Stimulated activated CD8-positive, alpha-beta memory T cell treated with anti-CD3 and anti-CD28 coated beads, Interleukin-15, amount 100 ng/mL, for 24 hours (primary cell): ENCODE measurements at places on chromosomes 5 and 9.

- DNase-seq = no peak
These were observed 813.3 kb upstream of the WWC1 start for GRCh38 chr5:167478188-167478587.

DNA sequence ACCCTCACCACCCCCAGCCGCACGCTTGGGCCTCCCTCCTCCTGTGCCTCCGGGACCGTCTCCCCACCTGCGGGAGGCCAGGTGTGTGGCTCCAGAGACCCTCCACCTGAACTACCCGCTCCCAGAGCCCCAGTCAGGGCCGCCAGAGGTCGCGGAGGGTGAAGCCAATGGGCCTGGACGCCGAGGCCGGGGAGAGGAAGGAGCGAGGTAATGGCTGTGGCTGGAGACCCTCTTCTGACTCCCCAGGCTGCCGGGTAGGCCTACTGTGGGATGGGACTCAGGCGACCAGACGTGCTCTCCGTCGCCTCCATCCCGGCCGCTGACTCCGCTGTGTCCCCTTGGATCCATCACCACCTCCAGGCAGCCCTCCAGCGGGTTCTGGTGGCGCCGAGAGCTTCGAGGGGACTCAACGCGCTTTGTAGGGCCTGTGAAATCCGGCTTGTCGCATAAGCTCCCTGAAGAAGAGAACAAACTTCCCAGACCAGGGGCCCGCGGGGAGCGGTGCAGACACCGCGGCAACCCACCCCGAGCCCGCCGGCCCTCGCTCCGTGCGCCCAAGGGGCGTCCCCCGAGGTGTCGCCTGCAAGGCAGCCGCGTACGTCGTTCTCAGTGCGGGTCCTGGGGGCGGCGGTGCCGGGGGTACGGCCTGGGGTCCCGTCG, 12.6 kb downstream of the IRX2 start:
- no peak for DNase-seq

DNA sequence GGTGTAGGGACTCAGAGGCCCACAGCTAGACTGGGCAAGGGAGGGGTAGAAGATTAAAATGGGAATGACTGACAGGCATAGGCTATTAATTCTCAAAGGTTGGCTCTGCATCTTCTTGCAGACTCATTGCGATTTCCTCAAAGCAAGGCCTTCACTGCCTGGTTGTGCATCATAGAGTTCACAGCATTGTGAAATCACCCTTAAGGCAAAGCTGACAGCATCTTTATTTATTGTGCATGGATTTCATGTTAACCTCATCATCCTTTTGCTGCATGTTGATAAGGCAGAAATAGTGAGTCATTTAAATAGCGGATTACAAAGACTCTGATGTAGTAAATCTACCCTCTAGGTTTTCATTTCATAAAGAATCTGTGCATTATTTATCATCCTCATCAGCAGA, 13.6 kb upstream of the PALM2AKAP2 start:
- DNase-seq = no peak

GRCh38 chr9:26415528-26415927, 477.1 kb downstream of the CAAP1 start:
- no peak for DNase-seq

DNA sequence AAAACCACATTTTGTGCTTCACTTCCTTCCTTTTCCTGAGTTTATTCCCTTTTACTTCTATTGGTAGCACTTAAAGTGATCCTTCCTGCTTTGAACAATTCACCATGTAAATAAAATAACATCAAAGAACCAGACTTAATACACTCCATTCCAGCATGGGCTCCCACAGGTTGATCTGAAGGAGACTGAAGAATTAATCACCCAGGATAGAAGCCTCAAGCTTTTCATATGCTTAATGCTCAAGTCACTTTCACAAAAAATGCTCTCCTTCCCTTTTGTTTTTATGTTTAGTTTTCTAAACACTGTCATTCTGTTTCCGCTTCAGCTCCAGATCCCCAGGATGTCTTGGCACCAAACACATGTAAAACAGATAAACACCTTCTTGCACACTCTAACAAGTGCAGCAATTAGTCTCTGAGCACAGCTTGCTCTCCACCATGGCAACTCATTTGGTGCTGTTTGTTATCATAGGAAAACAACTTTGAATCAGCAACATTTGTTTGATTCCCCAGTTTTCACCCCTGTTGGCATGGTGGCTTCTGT, 37.0 kb downstream of the DMRTA1 start:
- no peak for DNase-seq

DNA sequence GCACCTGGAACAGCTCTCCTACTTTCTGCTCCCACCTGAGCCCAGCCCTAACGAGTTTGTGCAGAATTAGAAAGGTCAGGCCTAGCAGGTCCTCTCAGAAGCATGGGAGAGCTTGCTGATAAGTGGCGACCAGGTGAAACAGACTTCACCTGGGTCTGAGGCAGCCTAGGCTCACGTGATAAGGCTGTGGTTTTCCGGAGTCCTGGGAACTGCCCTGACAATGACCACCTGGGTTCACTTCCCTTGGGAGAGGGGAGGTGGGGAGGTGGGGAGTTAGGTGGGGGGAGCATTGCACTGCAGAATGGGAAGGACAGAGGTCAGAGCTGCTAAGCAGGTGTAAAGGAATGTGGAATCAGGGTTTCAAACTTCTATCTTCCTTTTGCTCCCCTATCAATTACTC, 152.9 kb upstream of the MAP1B start:
- DNase-seq = no peak

GRCh38 chr5:36079200-36079781, 12.6 kb upstream of the UGT3A2 start:
- DNase-seq = no peak

GRCh38 chr5:160390787-160391696, 8.8 kb downstream of the FAM200C start:
- no peak for DNase-seq

DNA sequence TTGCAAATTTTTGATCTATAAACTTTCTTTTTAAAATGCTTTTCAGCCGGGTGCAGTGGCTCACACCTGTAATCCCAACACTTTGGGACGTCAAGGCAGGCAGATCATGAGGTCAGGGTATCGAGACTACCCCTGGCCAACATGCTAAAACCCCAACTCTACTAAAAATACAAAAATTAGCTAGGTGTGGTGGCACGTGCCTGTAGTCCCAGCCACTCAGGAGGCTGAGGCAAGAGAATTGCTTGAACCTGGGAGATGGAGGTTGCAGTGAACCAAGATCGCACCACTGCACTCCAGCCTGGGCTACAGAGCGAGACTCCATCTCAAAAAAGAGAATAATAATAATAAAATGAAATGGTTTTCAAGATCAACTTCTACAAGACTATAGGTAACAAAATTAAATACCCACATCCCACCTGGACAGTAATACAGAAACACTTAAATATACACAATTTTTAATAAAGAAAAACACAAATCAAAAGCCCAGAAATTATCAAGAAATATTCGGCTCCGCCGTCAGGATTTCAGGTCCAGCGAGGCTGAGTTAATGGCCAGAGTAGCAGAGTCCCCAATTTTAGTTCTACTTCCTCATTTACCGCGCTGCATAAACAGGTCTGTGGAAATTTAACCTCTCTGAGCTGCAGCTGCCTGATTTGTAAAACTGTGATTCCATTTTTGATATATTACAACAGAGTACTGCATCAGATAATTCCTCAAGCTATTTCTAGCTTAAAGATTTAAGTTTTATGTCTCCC, 4.0 kb downstream of the TUT7 start:
- DNase-seq = no peak

DNA sequence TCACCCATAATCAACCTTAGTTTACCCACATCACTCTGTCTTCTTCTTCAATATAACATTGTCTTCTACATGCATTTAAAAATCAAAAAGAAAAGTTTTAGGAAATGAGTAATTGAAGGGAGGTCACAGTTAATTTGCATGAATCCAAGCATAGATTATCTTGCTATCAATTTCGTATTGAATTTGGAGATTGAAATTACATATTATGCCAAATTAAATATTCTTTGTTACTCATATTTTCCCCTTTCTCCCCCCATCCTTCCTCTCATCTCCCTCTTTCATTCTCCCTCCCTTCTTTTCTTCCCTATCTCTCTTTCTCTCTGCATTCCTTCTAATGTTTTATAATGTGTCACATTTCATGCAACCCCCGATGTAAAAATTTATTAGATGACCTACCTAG, 303.3 kb downstream of the FBXL7 start:
- DNase-seq = no peak

- DNase-seq = no peak
These were observed 43.0 kb upstream of the NEK6 start for GRCh38 chr9:124214596-124215367.

DNA sequence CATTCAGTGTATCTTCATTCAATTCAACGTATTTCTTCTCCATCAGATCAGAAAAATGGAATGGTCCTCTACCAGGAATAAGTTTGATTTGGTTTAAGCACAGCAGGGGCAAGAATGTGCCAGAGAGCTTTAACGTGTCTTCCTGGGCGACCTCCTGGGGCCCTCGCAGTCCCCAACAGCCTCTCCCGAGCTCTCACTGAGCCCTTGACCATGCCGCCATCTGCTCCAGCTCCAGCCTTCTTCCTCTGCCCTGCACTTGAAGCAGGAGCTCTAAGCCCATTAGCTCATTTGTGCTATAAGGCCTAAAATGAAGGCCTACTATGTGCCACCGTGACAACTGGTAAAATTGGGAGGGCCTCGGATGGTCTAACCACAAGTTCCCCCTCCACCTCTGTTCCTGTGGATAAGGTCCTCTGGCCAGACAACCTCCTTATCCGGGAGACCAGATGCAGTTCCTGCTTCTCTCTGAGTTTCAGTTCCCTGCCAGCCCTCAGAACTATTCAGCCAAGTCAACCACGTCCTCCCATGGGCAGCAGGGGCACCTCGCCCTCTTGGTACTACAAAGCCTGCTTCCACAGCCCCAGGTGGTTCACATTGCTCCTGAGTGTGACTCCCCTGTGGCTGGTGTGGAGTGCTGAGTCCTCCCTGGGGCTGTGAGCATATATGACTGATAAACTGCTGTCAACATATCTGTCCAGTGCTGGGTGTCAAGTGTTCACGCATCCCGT, 35.8 kb downstream of the C5orf15 start:
- no peak for DNase-seq

GRCh38 chr5:18699681-18700080, 1065.4 kb downstream of the TAF11L14 start:
- DNase-seq = no peak

DNA sequence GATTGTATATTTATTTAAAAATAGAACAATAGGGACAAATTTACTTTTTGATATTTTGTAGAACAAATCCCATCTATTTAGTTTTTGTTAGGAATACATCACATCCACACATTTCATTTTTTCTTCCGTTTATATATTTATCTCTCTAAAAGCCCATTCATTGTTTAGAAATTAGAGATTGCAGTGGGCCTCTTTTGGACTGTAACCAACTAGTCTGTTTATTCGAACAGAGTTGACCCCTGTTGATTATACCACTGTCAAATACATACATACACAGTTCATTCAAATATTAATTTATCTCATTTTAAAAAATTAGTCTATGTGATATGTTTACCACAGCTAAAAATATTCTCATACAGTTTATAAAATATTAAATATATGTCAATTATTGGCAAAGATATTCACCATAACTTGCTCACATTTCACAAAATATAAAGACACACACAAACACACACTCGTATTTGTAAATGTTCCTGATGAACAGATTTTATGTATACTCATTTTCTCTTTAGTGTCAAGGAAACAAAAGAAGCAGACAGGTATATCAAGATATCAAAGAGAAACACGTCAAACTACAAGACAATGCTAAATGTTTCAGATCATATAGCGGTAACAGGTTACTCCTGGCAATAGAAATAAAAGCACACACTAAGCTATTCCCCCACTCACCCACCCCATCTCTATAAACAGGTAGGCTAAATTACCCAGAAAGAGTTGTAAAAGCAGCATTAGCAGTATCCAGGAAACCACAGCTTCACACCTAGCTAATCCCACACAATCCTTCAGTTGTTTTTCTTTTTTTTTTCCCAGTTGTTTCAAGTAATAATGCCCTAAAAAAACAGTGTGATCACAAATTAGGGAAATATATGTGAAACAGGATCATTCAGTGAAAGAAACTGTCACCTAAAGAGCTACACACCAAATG, 283.9 kb downstream of the ADAMTS6 start:
- DNase-seq = no peak

GRCh38 chr5:130017173-130017572, 112.9 kb downstream of the CHSY3 start:
- DNase-seq = no peak

- DNase-seq = no peak
These were observed 4.8 kb upstream of the ACOT12 start for GRCh38 chr5:81398741-81399140.

DNA sequence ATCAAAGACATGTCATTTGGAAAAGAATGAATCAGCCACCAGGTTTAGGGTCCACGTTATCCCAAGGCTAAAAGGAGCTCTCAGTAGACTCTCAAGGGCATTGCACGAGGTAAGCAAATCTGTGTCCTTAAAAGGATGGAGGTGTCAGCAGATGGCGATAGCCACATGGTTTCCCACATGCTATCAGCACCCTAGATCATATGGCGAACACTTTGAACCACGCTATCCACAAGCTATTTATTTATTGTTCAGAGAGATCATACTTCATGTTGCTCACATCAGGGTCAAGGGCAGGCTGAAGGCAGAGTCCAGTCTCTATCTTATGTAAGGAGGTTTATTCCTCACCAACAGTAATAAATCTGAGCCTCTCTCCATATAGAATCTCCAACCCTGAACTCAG, 43.7 kb downstream of the CDH6 start:
- no peak for DNase-seq

GRCh38 chr9:110954822-110955291, 83.4 kb downstream of the LPAR1 start:
- DNase-seq = no peak

GRCh38 chr9:127733614-127734013, 1.5 kb downstream of the TOR2A start:
- no peak for DNase-seq

GRCh38 chr9:16752601-16753000, 117.9 kb downstream of the BNC2 start:
- no peak for DNase-seq

- DNase-seq = no peak
These were observed 1.6 kb downstream of the RFESD start for GRCh38 chr5:95647886-95648860.

DNA sequence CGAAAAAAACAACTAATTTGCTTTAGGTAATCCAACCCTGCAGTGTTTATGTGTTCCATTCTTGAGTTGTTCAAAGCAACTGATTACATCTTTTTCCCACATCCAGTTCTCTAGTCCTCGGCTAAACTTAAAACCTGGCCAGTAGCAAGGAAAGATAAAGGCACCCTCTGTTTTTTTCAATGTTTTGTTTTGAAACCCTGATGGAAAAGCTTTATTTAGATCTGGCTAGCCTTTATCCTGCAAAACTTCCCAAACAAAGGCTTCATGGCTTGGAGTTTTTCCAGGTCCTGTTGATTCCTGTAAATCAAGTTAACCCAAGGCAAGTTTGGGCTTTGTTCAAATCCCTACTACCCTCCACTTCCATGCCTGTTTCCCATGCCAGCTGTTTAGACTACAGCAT, 105.1 kb downstream of the CEMIP2 start:
- DNase-seq = no peak

GRCh38 chr9:11190719-11191118, 577.9 kb upstream of the PTPRD start:
- DNase-seq = no peak

DNA sequence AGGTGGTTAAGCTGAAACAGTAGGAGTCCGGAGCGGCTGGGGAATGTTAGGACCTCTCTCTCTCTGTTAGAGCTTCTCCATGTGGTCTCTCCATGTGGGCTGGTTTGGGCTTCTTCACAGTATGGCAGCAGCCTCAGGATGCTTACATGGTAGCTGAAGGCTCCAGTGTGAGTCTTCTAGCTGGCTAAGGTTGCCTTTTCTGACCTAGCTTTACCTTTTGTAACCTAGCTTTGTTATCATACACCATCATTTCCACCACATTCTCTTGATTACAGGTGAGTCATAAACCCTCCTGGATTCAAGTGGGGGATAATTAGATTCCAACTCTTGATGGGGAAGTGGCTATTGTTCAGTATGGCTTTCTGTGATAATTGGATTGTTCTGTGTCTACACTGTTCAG, 98.5 kb downstream of the MTREX start:
- DNase-seq = no peak
